ENCODE measurements at places on chromosomes 16 and 17.

DNA sequence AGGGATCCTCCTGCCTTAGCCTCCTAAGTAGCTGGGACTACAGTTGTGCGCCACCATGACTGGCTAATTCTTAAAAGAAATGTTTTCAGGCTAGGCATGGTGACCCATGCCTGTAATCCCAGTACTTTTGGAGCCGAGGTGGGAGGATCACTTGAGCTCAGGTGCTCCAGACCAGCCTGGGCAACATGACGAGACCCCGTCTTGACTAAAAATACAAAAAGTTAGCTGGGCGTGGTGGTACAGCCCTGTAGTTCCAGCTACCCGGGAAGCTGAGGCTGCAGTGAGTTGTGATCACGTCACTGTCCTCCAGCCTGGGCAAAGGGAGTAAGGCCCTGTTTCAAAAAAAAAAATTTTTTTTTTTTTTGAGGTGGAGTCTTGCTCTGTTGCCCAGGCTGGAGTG, 173.1 kb downstream of the SEC14L1 start:
- no peak for DNase-seq

DNA sequence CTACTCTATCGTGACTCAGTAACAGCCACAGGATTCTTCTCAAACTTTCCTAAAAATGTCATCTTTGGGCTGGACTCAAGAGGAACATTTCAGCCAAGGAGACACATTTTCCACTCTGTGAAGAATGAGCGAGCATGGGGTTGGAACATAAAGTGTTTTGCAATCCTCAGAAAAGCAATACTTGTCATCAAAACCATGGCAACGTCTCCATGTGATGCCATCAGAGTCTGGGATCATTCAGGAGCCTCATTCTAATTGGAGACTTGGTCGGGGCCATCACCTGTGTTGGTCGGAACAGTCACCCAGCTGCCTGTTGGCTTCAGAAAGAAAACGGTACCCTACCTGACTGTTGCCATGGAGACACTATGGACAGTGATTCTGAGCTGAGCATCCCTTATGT, 25.5 kb downstream of the MYOCD start:
- no peak for DNase-seq

DNA sequence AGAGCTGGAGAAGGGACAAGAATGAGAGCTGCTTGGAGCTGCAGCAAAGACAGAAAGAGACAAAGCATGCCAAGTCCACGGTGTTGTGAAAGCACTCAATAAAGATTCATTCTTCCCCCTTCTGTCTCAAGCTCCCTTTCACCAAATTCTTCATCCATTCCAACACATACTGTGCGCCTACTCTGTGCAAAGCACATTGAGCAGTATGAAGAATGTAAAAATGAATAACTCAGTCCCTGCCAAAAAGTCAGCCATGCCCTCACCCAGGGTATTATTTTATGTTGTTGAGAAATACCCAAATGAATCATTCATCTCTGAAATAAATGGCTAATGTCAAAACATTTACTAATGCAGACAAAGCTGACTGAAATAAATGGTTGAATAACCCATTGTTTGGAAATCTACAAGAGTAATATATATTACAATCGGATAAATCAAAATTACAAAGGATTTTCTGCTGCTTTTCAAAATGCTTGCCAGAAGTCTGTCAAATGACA, 282.9 kb upstream of the IRX5 start:
- no peak for DNase-seq

DNA sequence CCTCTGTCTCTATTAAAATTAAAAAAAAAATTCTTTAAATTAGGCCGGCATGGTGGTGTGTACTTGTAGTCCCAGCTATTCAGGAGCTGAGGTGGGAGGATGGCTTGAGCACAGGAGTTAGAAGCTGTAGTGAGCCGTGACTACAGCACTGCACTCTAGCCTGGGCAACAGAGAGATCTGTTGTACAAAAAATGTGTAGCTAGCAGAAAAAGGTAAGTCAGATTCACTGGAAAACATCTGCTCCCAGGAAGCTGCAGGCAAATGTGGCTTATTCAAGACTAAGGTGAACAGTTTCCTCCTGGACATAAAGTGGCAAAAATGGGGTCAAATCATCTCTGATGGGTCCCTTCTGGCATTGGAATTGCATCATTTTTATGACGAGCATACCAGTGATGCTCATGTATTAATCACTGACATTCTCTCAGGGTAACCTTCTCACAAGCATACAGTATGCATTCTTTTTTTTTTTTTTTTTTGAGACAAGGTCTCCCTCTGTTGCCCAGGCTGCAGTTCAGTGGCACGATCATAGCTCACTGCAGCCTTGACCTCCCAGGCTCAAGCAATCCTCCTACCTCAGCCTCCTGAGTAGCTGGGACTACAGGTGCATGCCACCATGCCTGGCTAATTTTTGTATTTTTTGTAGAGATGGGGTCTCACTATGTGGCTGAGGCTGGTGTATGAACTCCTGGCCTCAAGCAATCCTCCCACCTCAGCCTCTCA, 48.7 kb downstream of the CPPED1 start:
- no peak for DNase-seq

GRCh38 chr16:71711789-71712188, 12.7 kb downstream of the PHLPP2 start:
- no peak for DNase-seq

- no peak for DNase-seq
Measured at GRCh38 chr16:86558355-86559193, 3.5 kb upstream of the MTHFSD start.

GRCh38 chr17:12358477-12358876, 307.2 kb upstream of the MYOCD start:
- no peak for DNase-seq

GRCh38 chr17:62822080-62822904, 14.2 kb upstream of the MARCHF10 start:
- no peak for DNase-seq

GRCh38 chr17:39863918-39864746, at the start of gene IKZF3:
Gene IKZF3 (minus strand): TSS chr17:39864312. CDS start chr17:39864126, 186 bp downstream.
- no peak for DNase-seq

- DNase-seq: no peak
Measured at GRCh38 chr16:51470492-51470891, 319.4 kb upstream of the SALL1 start.

- DNase-seq: no peak
Measured at GRCh38 chr17:75876190-75876937, 2.0 kb downstream of the TRIM47 start.

DNA sequence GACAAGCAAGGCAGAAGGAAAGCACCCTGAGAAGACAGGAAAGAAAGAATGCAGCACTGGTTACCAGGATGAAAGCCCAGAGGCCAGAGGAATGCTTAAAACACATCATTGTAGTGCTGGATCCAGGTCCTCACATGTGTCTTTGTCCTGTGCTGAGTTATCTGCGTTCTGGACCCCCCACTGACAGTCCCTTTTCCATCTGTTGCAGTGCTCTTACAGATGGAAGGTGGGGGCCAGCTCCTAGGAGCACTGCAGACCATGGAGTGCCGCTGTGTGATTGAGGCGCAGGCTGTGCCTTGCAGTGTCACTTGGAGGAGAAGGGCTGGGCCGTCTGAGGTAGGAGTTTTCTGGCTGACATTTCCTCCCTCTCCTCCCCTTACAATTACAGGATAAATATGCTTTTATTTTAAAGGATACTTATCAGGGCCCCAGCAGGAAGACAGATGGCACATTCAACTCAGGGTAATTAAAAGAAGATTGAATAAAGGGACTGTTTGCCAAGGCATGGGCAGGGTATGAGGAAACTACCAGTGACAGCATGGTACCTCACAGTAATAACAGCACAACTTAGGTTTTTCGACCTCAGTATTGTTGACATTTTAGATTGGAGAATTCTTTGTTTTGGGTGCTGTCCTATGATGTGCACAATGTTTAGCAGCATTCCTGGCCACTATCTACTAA, 3.0 kb downstream of the EME1 start:
- no peak for DNase-seq

DNA sequence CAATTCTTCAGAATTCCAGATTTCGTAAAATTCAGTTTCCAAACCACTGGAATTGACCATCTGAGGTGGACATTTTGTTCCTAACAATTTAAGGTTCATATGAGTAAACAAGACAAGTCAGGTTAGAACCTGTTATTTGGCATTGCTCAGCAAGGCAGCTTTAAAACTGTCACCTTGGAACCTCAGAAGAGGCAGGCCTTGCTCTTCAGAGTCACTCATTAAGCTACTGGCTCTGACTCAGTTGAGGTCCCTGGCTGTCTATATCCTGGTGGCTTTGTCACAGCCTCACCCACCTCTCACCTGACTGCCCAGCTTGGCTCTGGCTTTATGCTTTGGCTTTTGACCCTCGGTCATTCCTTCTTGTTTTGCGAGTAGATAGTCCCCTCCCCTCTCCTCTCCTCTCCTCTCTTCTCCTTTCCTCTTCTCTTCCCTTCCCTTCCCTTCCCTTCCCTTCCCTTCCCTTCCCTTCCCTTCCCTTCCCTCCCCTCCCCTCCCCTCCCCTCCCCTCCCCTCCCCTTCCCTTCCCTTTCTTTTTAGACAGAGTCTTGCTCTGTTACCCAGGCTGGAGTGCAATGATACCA, 238.4 kb downstream of the SHISA9 start:
- no peak for DNase-seq

- DNase-seq: no peak
Measured at GRCh38 chr17:80861418-80861815, 130.2 kb upstream of the CHMP6 start.

DNA sequence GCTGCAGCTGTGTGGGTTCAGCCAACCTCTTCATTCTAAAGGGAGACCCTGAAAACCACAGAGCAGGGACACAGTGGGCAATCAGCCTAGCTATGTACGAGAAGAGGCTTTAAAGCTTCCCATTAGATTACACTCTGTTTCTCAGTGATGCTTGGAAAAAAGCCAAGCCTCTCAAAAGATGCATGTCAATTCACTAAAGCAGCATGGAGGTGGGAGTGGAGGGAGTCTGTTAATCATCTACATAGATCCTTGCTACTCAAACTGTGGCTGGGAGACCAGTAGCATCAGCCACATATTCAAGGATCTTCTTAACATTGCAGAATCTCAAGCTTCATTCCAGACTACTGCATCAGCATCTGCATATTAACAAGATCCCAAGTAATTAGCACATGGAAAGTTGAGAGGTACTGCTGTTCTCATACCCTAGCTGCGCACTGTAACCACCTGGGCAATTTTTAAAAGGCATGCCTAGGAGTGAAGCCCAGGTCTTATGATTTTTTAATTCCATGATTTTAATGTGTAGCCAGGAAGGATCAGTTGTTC, 305.9 kb downstream of the PMP22 start:
- DNase-seq: no peak

DNA sequence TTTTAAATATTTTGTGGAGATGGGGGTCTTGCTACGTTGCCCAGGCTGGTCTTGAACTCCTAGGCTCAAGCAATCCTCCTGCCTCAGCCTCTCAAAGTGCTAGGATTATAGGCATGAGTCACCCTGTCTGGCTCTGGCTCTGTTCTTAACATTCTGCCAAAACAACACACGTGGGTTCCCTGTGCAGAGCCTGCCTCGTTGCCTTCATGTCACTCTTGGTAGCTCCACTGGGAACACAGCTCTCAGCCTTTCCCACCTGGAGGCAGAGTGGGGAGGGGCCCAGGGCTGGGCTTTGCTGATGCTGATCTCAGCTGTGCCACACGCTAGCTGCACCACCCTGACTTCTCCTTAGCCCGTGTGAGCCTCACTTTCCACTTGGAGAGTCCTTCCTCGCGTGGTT, 19.3 kb downstream of the CRISPLD2 start:
- DNase-seq: no peak

GRCh38 chr16:56916571-56917403, 15.2 kb upstream of the HERPUD1 start:
- no peak for DNase-seq

DNA sequence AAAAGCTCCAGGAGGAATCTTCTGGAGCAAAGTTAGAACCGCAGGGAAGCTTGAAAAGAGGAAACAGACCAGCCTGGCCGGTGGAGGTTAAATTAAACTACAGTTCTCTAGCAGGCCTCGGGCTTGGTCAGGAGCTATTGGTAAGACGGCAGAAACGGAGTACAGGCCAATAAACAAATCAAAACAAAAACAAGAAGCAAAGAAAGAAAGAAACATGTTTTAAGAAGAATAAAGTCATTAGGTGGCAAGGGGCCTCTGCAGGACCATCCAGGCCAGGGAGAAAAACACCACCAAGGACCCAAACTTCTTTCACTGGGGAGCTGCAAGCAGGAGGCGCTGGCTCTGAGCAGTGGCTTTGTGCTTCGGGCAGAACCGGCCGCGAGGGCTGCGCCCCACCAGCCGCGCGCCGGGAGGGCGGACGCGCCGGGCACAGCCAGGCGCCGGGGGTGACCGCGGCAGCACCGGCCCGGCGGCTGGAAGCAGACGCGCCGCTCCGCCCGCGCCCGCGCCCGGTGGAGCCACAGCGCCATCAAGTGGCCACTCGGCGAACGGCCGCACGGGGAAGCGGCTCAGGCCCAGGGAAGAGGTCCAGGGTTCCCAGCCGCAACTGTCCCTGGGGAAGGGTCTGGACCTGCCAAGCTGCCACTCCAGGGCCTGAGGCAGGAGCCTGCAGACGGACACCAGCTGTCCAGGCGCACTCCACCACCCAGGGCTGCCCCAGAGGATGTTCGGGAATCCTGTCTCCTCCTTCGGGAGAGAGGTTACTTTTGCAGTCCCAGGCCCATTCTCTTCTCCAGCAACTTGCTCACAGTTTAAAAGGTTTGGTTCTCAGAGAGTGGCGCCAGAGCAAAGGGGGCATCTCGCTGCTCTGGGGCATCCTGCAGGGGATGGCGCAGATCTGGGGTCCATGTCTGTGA, 419.4 kb downstream of the SOX9 start:
- DNase-seq: peak; percentile 92

DNA sequence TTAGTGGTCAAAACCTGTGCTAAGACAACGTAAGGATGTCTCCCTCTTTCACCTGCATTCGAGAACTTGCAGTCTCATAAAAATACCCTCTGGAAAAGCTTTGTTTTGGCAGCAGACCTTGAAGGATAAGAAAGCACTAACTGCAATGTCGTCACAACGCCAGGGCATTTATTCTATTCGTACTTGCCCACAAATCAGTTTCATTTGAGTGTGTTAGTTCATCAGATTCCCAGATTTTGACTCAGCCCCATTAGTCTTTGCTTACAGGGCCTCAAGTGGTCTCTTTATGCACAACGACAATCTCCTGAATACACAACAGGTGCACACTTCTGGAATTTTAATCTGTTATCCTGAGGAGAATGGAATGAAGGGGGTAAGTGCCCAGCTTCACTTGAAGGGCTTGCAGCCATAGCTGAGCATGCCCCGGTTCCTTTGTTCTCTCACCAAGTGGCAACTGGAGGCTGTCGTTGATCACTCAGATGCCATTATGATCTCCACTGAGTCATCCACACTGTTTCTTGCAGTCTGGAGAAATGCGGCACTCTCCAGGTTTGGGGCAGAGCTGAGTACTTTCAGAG, 58.8 kb downstream of the CLEC19A start:
- no peak for DNase-seq

- no peak for DNase-seq
Measured at GRCh38 chr16:85329059-85329812, 217.0 kb upstream of the CIBAR2 start.

- no peak for DNase-seq
Measured at GRCh38 chr16:81767987-81768592, 11.0 kb upstream of the PLCG2 start.
